Type B pancreatic cell (in vitro differentiated cells): ENCODE measurements at places on chromosomes 12 and 14. TPM values are rescaled to one million over a fixed set of nuclear protein-coding genes. Genes with fewer than 3 reads are reported as not detected.

DNA sequence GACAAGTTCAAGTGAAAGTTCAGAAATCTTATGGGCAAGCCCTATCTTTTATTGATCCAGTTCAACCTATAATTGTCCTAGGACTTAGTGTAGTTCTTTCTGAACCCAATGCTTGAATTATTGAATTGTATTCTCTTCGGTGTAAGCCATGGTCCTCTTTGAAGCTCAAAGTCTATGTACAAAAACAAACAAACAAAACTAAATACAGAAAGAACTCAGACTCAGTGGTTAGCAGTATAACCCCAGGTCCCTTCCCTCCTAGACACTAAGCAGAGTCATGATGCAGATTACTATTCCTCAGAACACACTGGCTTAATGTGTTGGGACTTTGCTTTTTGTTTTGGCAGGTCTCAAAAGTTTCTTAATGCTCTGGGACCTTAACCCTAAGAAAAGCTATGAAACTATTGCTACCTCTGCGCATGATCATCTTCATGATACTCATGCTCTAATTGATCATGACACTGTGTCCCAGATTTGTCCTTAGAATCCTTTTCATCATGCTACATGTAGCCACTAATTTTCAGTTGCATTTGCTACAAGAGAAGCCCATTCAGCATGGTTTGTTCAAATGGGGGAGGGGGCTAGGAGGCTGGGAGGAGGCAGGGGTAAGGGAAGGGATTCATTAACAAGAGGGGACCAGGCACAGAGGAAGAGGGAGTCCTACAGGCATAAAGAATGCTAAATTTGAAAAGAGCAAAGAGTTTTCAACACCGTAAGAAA is 35.1 kb upstream of the NAA30 start:
- peaks cover 3% of the 10 kb centered on the region for H3K27me3 ChIP-seq
- DNase-seq: no peak
- H3K36me3 ChIP-seq: no peaks in the 10 kb centered on the region
- no peaks in the 10 kb centered on the region for H3K4me1 ChIP-seq
- no peak overlapping the region for H3K4me3 ChIP-seq

- H3K36me3 ChIP-seq: peaks cover 28% of the 10 kb centered on the region
- DNase-seq: no peak
- peak overlapping the region; percentile 73 for H3K4me3 ChIP-seq
Observed at GRCh38 chr12:6206327-6206726, 6.1 kb downstream of the CD9 start.

DNA sequence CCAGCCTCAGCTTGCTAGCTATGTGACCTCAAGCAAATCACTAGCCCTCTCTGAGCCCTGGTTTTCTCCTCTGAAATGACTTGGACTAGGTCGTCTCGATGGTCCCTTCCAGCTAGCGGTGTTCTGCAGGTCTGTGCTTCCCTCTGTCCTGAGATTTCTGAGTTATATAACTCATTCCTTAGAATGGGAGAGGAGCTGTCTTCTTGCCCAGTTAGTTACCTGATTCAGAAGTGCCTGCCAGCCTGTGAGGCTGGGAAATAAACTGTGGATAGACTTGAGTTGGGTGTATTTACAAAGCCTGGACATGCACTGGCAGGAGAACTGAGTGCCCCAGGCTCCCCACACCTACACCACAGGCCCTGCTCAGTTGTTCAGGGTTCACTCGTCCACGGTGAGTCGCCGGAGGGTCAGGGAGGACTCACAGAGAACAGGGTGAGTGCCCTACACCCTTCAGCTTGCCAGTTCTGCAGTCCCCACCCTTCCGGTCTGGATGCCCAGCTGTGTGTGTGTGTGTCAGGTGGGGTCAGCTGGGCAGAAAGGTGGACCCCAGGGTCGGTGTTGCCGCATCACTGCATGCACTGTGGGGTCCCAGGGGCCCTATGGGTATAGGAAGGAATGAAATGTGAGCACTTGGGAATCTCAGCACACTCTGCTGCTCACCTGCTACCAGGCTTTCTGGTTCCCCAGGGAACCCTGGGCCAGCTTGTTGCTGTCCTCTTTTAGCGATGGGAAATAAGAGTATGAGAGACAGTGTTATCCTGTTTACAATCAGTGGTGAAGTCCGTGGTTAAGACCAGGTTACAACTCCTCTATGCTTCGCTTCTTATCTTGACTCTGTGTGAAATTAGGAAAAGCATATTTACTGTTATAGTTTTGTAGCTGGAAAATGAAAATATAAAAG is 348.2 kb downstream of the DPF3 start:
- H3K36me3 ChIP-seq: no peaks in the 10 kb centered on the region
- H3K27ac ChIP-seq: no peak overlapping the region
- peaks cover 7% of the 10 kb centered on the region for H3K4me1 ChIP-seq
- H3K4me3 ChIP-seq: no peak overlapping the region

The EPYC gene
- 0.53 TPM in 1 of 2 replicates, not detected in the other for total RNA-seq
